Articular chondrocyte of knee joint (primary cell): ENCODE measurements at places on chromosomes 6 and 20. TPM values are rescaled to one million over a fixed set of nuclear protein-coding genes. Genes with fewer than 3 reads are reported as not detected.

Gene CALHM6
- total RNA-seq = 1.4 and 3.0 TPM in 2 replicates

Gene FILIP1
- total RNA-seq = 0.97 and 2.0 TPM in 2 replicates

Gene MEI4
- total RNA-seq = under 0.01 TPM in 2 replicates

Gene DXO
- 11.6 and 13.0 TPM in 2 replicates for total RNA-seq

Gene ADIG
- total RNA-seq = not detected in 2 replicates

Gene ATXN1
- 29.2 and 30.4 TPM in 2 replicates for total RNA-seq

Gene OR2J2
- not detected in 2 replicates for total RNA-seq

Gene RFX6
- not detected in 2 replicates for total RNA-seq

Gene GSTA3
- total RNA-seq = not detected in 2 replicates

Gene KIF6
- total RNA-seq = 0.76 and 0.78 TPM in 2 replicates

Gene HTR1E
- not detected in 2 replicates for total RNA-seq
